ENCODE measurements at places on chromosomes 6 and 20.

DNA sequence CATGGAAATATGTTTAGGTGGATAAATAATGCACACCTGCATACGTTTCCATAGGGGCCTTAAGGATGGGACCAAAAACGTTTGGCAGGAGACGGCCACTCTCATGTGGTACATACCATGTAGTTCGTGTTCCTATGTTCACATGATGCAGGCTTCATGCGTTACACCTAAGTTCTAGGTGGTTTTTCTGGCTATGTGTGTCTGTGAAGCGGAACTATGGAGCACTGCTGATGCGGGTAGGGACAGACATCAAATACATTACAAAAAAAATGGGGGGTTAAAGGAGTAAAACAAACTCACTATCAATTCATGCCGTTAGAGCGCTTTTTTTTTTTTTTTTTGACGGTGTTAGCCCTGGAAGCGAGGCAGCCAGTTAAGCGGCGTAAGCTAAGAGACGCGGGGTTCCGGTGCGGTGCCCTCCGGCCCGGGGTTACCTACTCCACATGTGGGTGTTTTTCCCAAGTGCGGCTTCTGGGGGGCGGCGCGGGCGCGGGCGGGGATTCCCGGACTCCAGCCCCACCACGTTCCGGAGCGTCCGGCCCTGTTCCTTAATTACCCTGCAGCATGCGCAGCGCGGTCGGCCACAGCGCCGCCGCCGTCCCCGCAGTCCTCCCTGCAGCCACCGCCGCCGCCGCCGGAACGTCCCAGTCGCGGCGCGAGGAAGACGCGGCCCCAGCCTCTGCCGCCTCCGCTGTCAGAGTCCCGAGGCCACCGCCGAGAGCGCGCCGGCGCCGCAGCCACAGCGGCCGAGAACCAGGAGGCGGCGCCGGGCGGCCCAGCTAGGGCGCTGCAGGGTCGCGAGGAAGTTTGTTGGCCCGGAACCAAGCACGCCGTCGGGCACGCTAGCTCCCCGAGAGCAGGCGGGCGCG lies 648 bp downstream of the COL19A1 start:
- no peak for DNase-seq

DNA sequence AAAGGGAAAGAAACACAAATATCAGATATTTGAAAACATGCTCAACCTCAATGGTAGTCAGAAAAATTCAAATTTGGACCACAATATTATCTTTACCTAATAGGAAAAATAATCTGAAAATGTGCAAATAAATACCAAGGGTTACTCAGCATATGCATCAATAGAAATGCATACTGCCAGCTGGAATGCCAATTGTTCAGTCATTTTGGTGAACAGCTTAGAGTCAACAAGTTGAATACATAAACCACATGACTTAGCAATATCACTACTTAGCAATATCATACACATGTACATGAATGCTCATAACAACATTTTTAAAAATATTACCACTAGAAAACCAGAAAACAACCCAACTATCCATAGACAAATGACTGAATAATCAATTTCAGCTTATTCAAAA lies 212.7 kb downstream of the PTPRK start:
- DNase-seq = no peak

GRCh38 chr6:149064001-149064659 lies 253.4 kb upstream of the TAB2 start:
- no peak for DNase-seq

GRCh38 chr6:102944475-102944874 lies 1551.0 kb downstream of the GRIK2 start:
- DNase-seq = no peak

DNA sequence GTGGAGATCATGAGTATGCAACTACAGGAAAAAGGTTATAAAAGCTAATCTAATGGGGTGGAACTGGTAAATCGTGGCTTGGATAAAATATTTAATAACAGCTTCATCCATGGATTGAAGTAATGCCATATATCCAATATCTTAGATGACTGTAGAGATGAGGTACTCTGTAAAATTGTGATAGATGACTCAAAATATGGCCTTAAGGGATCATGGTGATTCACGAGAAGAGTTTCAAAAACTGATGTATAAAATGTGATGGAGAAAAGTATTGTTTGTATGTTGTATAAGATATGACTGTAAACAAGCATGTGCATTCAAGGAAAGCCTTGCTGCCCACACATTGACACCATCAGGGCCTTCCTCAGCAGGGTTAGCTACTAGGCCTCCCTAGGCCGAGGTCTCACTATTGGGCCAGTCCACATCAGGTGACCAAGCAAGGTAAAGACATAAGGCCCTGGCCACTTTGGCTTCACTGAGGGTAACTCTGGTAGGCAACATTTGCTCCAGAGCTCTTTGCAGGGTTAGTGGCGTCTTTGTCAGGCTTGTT lies 17.7 kb upstream of the CCN6 start:
- DNase-seq = no peak

- no peak for DNase-seq
Measured at GRCh38 chr6:90463359-90463758, 123.5 kb downstream of the MAP3K7 start.

- no peak for DNase-seq
Measured at GRCh38 chr6:123489589-123489988, 147.2 kb downstream of the TRDN start.

DNA sequence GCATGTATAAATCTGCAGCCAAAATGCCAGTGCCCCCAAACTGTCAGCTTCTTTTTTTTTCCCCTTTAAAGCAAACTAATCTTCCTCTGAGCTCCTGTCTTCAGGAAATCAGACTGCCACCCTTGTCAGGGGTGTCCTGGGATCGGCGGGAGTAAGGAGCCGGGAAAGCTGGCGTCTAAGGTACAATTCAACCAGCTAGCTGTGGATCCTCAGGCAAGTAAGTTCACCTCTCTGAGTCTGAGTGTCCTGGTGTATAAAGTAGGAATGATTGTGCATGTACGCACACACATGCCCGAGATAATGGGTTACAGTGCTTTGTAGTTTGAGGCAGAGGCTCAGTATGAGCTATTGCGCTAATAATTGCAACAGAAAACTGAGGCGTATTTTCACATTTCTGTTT lies 98.3 kb downstream of the ANKRD60 start:
- no peak for DNase-seq

- no peak for DNase-seq
Measured at GRCh38 chr6:22413681-22414311, 117.0 kb upstream of the PRL start.

DNA sequence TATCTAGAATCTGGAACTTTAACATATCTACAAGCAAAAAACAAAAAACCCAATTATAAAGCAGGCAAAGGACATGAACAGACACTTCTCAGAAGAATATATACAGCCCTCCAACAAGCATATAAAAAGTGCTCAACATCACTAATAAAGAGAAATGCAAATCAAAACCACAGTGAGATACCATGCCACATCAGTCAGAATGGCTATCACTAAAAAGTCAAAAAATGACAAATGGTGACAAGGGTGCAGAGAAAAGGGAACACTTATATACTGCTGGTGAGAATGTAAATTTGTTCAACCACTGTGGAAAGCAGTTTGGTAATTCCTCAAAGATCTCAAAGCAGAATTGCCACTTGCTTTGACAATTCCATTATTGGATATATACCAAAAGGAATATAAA lies 215.0 kb upstream of the EYS start:
- no peak for DNase-seq
